Activated T-cell treated with anti-CD3 and anti-CD28 coated beads, Interleukin-2, amount 50 U/mL, for 72 hours (primary cell): ENCODE measurements at places on chromosomes 4 and X. TPM values are rescaled to one million over a fixed set of nuclear protein-coding genes. Genes with fewer than 3 reads are reported as not detected.

DNA sequence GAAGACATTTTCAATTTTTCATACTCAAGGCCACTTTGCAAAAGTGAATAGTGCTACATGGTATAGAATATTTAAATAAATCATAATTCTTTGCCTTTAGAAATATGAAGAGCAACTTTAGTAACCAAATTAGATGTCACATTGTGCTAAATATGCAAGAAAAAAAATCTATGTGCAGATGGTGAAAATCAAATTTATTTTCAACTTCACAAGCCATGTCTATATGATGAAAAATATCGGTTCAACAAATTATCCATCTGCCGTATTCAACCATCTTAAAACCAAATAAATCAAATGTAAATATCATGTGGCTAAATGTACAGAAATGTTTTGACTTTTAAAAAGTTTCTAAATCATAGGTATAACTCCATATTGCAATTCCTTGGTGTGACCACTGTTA lies 398.2 kb downstream of the PABPC4L start:
- no peaks in the 10 kb centered on the region for H3K4me1 ChIP-seq
- H3K27ac ChIP-seq, result no peak overlapping the region
- no peak overlapping the region for H3K4me3 ChIP-seq
- H3K36me3 ChIP-seq, result no peaks in the 10 kb centered on the region

- no peak overlapping the region for H3K27ac ChIP-seq
- H3K4me3 ChIP-seq, result no peak overlapping the region
- H3K4me1 ChIP-seq, result no peaks in the 10 kb centered on the region
- no peaks in the 10 kb centered on the region for H3K27me3 ChIP-seq
- H3K36me3 ChIP-seq, result no peaks in the 10 kb centered on the region
These were observed 12.5 kb downstream of the ALB start for GRCh38 chr4:73416423-73417087.

DNA sequence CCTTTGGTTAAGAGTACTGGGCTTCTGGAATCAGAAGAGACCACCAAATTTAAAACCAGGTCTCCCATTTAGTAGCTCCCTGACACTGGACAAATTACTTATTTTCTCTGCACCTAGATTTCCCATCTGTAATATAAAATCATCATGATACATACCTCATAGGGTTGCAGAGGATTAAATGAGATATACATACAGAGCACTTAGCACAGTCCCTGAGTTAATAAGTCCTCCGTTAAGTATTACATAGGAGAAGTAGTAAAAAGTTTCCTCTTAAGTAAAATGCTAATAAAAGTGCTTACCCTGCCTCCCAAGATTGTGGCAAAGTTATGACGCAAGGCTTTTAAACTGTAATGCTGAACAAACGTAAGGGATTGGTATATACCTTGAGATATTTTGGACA lies 539 bp upstream of the CHIC1 start:
- peaks cover 4% of the 10 kb centered on the region for H3K4me1 ChIP-seq
- H3K4me3 ChIP-seq, result peak overlapping the region; percentile 88
- H3K36me3 ChIP-seq, result no peaks in the 10 kb centered on the region

DNA sequence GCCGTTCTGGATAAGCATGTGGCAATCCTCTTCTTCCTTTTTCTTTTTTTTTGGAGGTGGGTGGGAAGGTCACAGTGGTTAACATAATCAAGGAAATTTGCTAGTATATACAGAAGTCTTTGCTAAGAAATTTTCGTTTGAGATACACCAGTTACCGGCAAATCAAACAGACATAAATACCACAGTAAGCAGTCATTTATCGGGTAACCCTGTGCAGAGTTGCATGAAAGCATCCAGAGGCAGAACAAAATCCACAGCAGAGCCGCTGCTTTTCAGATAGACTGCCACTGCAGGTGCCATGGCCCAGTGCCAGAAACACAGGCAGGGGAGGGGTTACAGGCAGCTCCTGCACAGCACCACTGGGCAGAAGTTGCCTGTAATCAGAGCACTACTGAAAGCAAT lies 179.1 kb upstream of the MAB21L2 start:
- peaks cover 12% of the 10 kb centered on the region for H3K36me3 ChIP-seq
- no peak overlapping the region for H3K4me3 ChIP-seq
- DNase-seq, result peak; percentile 36
- no peaks in the 10 kb centered on the region for H3K4me1 ChIP-seq
- H3K27me3 ChIP-seq, result no peaks in the 10 kb centered on the region
- no peak overlapping the region for H3K27ac ChIP-seq

DNA sequence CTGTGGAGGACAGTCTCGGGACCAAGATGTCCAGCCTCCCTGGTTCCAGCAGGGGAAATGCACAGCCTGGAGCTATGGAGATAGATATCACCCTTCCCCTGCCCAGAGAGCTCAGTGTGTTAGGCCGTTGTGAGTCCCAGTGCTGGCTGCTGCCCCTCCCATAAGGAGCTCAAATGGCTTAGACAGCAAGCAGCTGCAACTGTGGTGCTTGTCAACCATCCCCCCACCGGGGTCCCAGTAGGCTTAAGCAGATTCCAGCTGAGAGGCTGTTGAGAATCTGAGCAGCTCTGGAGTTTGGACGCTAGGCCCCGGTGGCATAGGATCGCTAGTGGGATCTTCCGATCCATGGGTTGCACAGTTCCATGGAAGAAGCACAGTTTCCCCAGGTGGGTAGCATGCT lies 181.8 kb upstream of the POF1B start:
- no peaks in the 10 kb centered on the region for H3K36me3 ChIP-seq
- DNase-seq, result no peak
- H3K27me3 ChIP-seq, result peaks cover 17% of the 10 kb centered on the region
- no peaks in the 10 kb centered on the region for H3K4me1 ChIP-seq

- H3K27me3 ChIP-seq, result no peaks in the 10 kb centered on the region
- no peak overlapping the region for H3K4me3 ChIP-seq
- H3K36me3 ChIP-seq, result no peaks in the 10 kb centered on the region
- H3K4me1 ChIP-seq, result no peaks in the 10 kb centered on the region
- no peak for DNase-seq
These were observed 180.4 kb upstream of the MID1 start for GRCh38 chrX:10800796-10801195.

GRCh38 chr4:7398104-7398423 lies 36.7 kb downstream of the PSAPL1 start:
- DNase-seq, result no peak
- no peaks in the 10 kb centered on the region for H3K4me1 ChIP-seq
- H3K36me3 ChIP-seq, result no peaks in the 10 kb centered on the region

- DNase-seq, result no peak
- no peaks in the 10 kb centered on the region for H3K36me3 ChIP-seq
- H3K27ac ChIP-seq, result no peak overlapping the region
These were observed 90.8 kb upstream of the NPFFR2 start for GRCh38 chr4:71941001-71941400.

GRCh38 chrX:131728295-131729145 lies 184.6 kb downstream of the OR13H1 start:
- H3K27me3 ChIP-seq, result peaks cover 7% of the 10 kb centered on the region
- H3K27ac ChIP-seq, result no peak overlapping the region
- no peak for DNase-seq
- no peaks in the 10 kb centered on the region for H3K4me1 ChIP-seq
- H3K36me3 ChIP-seq, result peaks cover 19% of the 10 kb centered on the region

- DNase-seq, result no peak
- no peaks in the 10 kb centered on the region for H3K27me3 ChIP-seq
- no peaks in the 10 kb centered on the region for H3K4me1 ChIP-seq
- H3K27ac ChIP-seq, result no peak overlapping the region
- no peaks in the 10 kb centered on the region for H3K36me3 ChIP-seq
- no peak overlapping the region for H3K4me3 ChIP-seq
These were observed 38.8 kb downstream of the ZBTB49 start for GRCh38 chr4:4328840-4329239.

DNA sequence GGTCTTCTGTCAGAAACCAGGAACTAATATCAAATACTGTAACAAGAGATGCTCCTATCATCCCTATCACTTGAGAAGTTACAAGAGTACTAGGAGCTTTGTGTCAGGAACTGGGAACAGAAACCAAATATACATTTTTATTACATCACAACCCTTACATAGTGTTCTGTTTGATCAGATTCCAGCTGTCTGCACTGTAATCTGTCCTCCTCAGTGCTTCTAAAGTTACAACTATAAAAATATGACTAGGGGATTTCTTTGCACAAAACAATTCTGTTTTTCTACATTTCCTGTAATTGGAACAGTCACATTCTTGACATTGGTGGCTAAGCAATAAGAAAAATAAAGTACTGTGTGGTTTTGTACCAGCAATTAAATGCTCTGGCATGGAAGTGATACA lies 686.0 kb downstream of the PDHA2 start:
- no peaks in the 10 kb centered on the region for H3K4me1 ChIP-seq
- H3K4me3 ChIP-seq, result no peak overlapping the region
- H3K27ac ChIP-seq, result no peak overlapping the region
- no peaks in the 10 kb centered on the region for H3K36me3 ChIP-seq
- no peaks in the 10 kb centered on the region for H3K27me3 ChIP-seq

GRCh38 chr4:118280501-118281218 lies 72.1 kb downstream of the PRSS12 start:
- peak overlapping the region; percentile 91 for H3K27ac ChIP-seq
- peak overlapping the region; percentile 95 for H3K4me3 ChIP-seq
- H3K27me3 ChIP-seq, result no peaks in the 10 kb centered on the region

DNA sequence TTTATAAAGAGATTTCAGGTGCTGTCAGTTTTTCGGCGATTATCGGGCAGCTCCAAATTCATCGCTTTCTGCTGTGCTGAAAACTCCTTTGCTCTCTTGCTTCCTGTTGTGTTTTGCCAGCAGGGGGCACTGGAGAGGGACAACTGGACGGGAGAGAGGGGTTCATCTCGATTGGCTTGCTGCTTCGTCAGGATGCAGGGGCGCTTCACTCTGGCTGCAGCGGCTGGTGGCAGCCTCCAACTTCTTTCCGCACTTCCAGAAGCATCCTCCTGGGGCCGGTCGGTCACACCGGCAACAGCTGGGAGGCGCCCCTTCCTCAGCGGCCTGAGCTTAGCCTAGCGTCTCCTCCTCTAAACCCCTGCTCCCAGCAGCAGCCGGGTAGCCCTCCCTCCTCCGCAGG lies 29.5 kb downstream of the MSL3 start:
- no peaks in the 10 kb centered on the region for H3K27me3 ChIP-seq
- peak; percentile 79 for DNase-seq
- peak overlapping the region; percentile 65 for H3K4me3 ChIP-seq
- peaks cover 39% of the 10 kb centered on the region for H3K4me1 ChIP-seq
- no peak overlapping the region for H3K27ac ChIP-seq
- H3K36me3 ChIP-seq, result no peaks in the 10 kb centered on the region

GRCh38 chr4:1603413-1604135 lies 80.5 kb downstream of the FAM53A start:
- H3K36me3 ChIP-seq, result no peaks in the 10 kb centered on the region
- H3K27ac ChIP-seq, result no peak overlapping the region
- H3K27me3 ChIP-seq, result no peaks in the 10 kb centered on the region
- no peak overlapping the region for H3K4me3 ChIP-seq
- H3K4me1 ChIP-seq, result peaks cover 19% of the 10 kb centered on the region

GRCh38 chrX:69093960-69094871 lies 71.0 kb downstream of the PJA1 start:
- H3K4me3 ChIP-seq, result no peak overlapping the region
- peak; percentile 34 for DNase-seq
- H3K27me3 ChIP-seq, result no peaks in the 10 kb centered on the region
- no peaks in the 10 kb centered on the region for H3K36me3 ChIP-seq
- H3K4me1 ChIP-seq, result no peaks in the 10 kb centered on the region
- no peak overlapping the region for H3K27ac ChIP-seq

DNA sequence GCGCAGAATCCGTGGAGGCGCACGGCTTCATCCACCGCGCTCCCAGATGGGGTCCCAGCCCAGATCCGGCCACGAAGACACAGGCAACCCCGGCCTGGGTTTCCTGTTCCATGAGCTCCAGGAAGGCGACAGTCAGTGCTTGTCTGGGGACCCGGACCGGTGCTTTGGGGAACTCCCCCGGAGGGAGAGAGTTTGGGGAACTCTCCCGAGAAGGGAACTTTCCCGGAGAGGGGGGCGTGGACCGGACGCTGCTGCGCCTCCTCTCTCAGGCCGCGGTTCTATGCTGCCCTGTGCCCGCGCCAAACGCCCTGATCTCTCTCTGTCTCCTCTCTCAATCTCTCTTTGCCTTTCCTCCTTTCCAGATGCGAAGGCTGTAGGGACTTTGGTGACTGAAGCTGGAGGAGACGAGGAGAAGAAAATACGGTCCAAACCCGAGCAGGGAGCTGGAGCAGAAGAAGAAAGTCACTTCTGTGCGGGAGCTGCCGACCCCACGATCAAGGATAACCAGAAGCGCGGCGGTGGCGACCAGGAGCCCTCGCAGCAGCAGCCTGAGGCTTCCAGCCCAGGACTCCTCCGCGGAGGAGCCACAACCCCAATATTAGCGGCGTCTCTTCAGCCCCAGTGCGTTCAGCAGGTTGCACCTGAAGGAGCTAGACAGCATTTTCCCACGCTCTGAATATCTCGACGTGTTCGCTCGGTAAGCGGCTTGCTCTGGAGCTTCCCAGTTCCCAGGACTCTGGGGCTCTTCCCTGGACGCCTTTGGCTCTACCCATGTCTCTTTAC lies 47.6 kb upstream of the NKAP start:
- H3K4me1 ChIP-seq, result peaks cover 9% of the 10 kb centered on the region
- peaks cover 80% of the 10 kb centered on the region for H3K27me3 ChIP-seq
- H3K27ac ChIP-seq, result no peak overlapping the region

GRCh38 chr4:84238247-84239090 lies 260.6 kb downstream of the NKX6-1 start:
- H3K27ac ChIP-seq, result no peak overlapping the region
- no peak overlapping the region for H3K4me3 ChIP-seq
- H3K36me3 ChIP-seq, result no peaks in the 10 kb centered on the region
- DNase-seq, result no peak
- H3K27me3 ChIP-seq, result no peaks in the 10 kb centered on the region

DNA sequence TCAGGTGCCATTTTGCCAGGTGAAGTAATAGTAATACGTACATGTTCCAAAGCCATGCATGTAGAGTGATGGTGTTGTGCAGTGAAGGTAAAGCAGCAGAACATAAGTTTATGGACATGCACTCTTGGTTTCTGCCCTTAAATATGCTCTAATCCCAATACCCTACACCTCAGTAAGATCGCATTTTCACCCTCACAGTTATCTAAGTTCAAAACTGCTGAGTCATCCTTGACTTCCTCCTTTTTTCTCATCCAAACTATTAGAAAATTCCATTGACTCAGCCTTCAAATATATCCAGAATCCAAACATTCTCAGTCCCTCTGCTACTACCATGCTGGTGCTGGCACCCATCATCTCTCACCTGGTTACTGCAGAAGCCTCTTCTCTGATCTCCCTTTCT lies 652.9 kb upstream of the IGFBP7 start:
- no peak for DNase-seq
- no peaks in the 10 kb centered on the region for H3K4me1 ChIP-seq
- no peaks in the 10 kb centered on the region for H3K27me3 ChIP-seq
- H3K27ac ChIP-seq, result no peak overlapping the region

DNA sequence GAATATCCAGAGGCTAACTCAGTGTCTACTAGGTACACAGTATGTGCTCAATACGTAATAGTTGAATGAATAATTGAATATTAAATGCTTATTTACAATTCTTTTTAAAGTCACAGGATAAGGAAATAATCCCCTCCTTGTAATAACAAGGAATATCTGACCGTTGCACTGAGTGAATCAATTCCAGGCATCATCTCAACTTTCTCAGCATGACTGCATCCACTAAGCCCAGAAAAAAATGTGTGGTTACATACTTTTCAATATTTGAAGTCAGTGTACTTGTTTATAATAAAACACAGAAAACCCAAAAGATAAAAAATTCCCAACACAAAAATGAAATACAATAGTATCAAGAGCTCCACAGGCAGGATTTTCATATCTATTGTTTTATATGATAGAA lies 105.4 kb downstream of the TMEM144 start:
- H3K4me1 ChIP-seq, result no peaks in the 10 kb centered on the region
- DNase-seq, result no peak

RAB33B gene
- total RNA-seq, result 10.4 TPM

MSX1 gene
- total RNA-seq, result not detected

SPACA5 gene
- total RNA-seq, result not detected

BEX1 gene
- total RNA-seq, result 0.29 TPM

NSG1 gene
- total RNA-seq, result 3.2 TPM

FAM9C gene
- 0.09 TPM for total RNA-seq

TMEM35A gene
- 0.26 TPM for total RNA-seq
